Activated CD8-positive, alpha-beta memory T cell treated with anti-CD3 and anti-CD28 coated beads, Interleukin-2, amount 10 ng/mL, durations not matched to agents 7 days and 5 days (primary cell): ENCODE measurements at places on chromosomes 1 and 21. TPM values are rescaled to one million over a fixed set of nuclear protein-coding genes. Genes with fewer than 3 reads are reported as not detected.
A peak's percentile ranks its signal among the peaks of the same experiment; 100 is the strongest.

The DYRK3 gene
- 9.5 TPM for total RNA-seq

- no peak overlapping the region for H3K4me3 ChIP-seq
- H3K36me3 ChIP-seq: no peaks in the 10 kb centered on the region
- H3K27ac ChIP-seq: no peak overlapping the region
- DNase-seq: no peak
- no peaks in the 10 kb centered on the region for H3K27me3 ChIP-seq
These were observed 102.0 kb upstream of the C8B start for GRCh38 chr1:57067863-57068262.

The MYBPH gene
- total RNA-seq: not detected

DNA sequence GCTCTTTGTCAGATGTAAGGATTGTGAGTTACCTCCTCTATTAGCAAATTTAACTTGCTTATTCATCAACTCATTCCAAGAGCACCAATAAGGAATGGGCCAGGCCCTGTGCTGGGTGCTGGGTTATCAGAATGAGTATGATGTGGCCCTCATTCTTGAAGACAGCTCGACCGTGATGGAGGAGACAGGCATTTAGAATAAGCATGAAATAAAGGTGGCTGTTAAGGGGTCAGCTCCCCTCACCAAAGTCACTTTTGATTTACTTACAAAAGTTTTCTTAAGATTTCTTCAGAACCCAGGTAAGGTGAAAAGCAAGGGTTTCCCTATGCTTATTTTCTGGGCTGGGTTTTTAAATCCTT, 15.3 kb upstream of the PADI1 start:
- no peak overlapping the region for H3K27ac ChIP-seq
- peaks cover 10% of the 10 kb centered on the region for H3K27me3 ChIP-seq
- no peak for DNase-seq
- H3K36me3 ChIP-seq: peaks cover 2% of the 10 kb centered on the region

GRCh38 chr1:53735261-53735660, 3.7 kb downstream of the GLIS1 start:
- no peak overlapping the region for H3K4me3 ChIP-seq
- H3K27me3 ChIP-seq: peaks cover 78% of the 10 kb centered on the region
- no peaks in the 10 kb centered on the region for H3K36me3 ChIP-seq
- DNase-seq: no peak
- no peak overlapping the region for H3K27ac ChIP-seq
- H3K4me1 ChIP-seq: peaks cover 3% of the 10 kb centered on the region

- no peaks in the 10 kb centered on the region for H3K36me3 ChIP-seq
- no peak overlapping the region for H3K4me3 ChIP-seq
- DNase-seq: no peak
- no peak overlapping the region for H3K27ac ChIP-seq
- H3K27me3 ChIP-seq: peaks cover 3% of the 10 kb centered on the region
- peaks cover 6% of the 10 kb centered on the region for H3K4me1 ChIP-seq
These were observed 52.6 kb upstream of the ETS2 start for GRCh38 chr21:38753114-38753513.

DNA sequence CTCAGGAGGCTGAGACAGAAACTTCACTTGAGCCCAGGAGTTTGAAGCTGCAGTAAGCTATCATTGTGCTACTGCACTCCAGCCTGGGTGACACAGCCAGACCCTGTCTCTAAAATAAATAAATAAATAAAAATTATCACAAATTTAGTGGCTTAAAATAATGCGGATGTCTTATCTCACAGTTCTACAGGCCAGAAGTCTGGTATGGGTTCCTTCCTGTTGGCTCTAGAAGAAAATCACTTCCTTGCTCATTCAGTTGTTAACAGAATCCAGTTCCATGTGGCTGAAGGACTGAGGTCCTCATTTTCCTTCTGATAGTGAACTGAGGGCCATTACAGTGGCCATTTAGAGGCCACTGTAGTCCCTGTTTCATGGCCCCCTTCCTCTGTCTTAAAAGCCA, 94.6 kb upstream of the S1PR1 start:
- H3K27ac ChIP-seq: no peak overlapping the region
- H3K36me3 ChIP-seq: no peaks in the 10 kb centered on the region
- H3K4me1 ChIP-seq: peaks cover 18% of the 10 kb centered on the region
- H3K27me3 ChIP-seq: no peaks in the 10 kb centered on the region
- no peak for DNase-seq

DNA sequence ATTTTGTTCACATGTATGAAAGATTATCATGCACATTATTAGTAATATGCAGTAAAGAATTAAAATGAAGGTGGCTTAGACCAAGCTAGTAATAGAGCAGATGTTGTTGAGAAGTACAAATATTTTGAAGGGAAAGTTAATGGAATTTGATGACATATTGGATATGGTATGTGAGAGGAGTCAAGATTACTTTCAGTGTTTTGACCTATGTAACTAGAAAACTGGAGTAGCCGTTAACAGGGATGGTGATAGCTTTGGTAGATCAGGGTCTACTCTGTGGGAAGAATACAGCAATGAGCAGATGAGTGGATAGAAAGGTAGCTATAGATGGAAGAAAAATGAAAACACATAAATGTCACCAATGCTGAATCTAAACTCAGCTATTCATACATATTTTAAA, 163.2 kb upstream of the LRRC7 start:
- no peak overlapping the region for H3K4me3 ChIP-seq
- H3K27me3 ChIP-seq: no peaks in the 10 kb centered on the region
- H3K36me3 ChIP-seq: no peaks in the 10 kb centered on the region
- H3K27ac ChIP-seq: no peak overlapping the region
- DNase-seq: no peak

The CYP2J2 gene
- total RNA-seq: 2.2 TPM

- H3K4me1 ChIP-seq: no peaks in the 10 kb centered on the region
- no peaks in the 10 kb centered on the region for H3K36me3 ChIP-seq
- H3K27ac ChIP-seq: no peak overlapping the region
- H3K4me3 ChIP-seq: no peak overlapping the region
- peaks cover 7% of the 10 kb centered on the region for H3K27me3 ChIP-seq
- no peak for DNase-seq
These were observed 26.8 kb downstream of the RAB3B start for GRCh38 chr1:51963592-51964308.

DNA sequence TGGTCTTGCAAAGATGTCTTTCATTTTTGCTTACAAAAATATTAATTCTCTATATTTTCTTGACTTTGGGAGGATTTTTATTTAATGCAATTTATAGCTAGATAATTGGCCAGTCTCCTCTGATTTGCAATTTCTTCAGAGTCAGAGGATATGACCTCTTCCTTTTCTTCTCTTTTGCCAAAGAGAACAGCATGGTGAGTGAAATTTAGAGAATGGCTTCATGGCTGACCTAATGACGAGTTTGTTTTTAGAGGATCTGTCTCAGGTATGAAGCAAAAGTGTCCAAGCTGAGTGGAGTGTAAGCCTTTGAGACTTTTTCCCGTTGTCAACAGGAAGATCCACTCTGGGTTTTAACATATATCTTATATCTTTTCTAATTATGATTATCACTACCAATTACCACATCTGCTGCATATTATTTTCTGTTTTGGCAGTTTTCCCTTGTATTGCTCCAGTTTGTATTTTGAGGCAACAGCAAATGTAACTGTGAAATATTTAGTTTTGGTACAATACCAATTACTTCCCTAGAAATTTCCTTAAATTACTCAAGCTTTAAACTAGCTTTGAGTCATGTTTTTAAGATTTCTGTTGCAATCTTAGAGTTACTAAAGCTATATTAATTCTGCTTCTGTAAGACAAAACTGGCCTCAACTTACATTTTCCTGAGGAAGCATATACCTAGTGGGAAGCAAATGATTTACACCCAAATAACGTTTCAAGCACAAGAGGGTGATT, 332.8 kb upstream of the ZRANB2 start:
- H3K27me3 ChIP-seq: no peaks in the 10 kb centered on the region
- no peaks in the 10 kb centered on the region for H3K4me1 ChIP-seq
- no peak overlapping the region for H3K27ac ChIP-seq
- no peaks in the 10 kb centered on the region for H3K36me3 ChIP-seq

- DNase-seq: no peak
- H3K27me3 ChIP-seq: no peaks in the 10 kb centered on the region
- peak overlapping the region; percentile 95 for H3K4me3 ChIP-seq
- peaks cover 64% of the 10 kb centered on the region for H3K4me1 ChIP-seq
- H3K36me3 ChIP-seq: peaks cover 47% of the 10 kb centered on the region
These were observed 464 bp downstream of the PARK7 start for GRCh38 chr1:7962014-7962335.
